ENCODE measurements at places on chromosomes 7 and 10.
A peak's percentile ranks its signal among the peaks of the same experiment; 100 is the strongest.

DNA sequence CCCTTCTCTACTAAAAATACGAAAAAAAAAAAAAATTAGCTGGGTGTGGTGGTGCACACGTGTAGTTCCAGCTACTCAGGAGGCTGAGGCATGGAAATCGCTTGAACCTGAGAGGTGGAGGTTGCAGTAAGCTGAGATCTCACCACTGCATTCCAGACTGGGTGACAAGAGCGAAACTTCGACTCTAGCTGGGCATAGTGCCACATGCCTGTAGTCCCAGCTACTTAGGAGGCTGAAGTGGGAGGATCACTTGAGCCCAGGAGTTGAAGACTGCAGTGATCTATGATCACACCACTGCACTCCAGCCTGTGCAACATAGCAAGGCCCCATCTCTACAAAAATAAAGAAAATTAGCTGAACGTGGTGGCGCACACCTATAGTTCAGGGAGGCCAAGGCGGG, 1.2 kb upstream of the SPACDR start:
- no peak for DNase-seq

DNA sequence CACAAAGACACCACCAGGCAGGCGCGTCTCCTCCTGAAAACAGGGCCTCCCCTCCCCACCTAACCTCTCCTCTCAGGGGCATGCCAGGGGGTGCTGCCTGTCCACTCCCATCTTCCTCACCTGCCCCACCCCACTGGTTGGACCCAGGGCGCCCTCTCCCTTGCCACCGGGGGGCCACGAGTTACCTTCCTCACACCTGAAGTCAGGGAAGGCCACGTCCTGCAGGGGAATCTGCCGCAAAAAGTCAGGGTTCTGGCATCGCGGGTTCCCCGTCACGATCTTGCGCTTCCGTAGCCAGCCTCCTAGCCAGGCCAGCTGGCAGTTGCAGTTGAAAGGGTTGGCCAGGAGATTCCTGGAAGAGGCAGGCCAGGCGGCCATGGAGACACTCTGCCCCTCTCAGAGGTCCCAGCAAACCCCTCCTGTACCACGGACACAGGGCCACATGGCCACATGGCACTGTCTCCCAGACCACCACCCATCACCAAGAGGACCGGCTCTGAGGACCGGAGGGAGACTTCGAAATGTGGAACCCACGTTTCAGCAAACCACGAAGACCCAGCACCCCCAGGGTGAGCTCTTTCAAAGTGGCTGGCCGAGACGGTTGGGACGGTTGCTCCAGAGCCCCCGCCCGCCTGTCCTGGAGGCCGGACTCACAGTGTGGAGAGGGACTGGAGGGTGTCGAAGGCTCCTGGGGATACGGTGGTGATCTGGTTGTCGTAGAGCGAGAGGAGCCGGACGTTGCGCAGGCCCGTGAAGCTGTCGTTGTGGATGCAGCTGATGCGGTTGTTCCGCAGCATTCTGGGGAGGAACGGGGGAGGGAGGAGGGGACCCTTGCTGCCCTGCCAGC, 142.8 kb downstream of the SLIT1 start:
- DNase-seq, result no peak

- no peak for DNase-seq
Observed at GRCh38 chr7:122311050-122311700, 6.6 kb upstream of the FEZF1 start.

GRCh38 chr7:98423043-98423442, 22.2 kb upstream of the BAIAP2L1 start:
- no peak for DNase-seq

- no peak for DNase-seq
Observed at GRCh38 chr7:11702938-11703337, 129.1 kb downstream of the THSD7A start.

DNA sequence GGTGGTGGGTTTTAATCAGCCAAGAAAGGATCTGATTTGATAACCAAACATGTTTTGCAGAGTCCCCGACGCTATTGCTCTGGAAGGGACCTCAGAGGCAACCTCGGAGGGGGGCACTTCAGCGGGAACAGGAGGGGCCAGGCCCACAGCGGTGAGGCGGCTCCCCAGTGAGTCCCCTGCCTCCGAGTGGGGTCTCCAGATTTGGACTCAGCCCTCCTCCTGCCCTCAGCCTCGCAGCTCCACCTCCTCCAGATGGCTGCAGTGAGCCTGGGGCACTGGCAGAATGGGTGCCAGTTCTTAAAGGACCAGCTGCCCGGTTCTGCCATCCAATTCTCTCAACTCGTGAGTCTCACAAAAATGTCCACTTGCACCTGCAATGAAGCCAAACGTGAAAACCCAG, 61.0 kb upstream of the NANOS1 start:
- no peak for DNase-seq

GRCh38 chr10:131892806-131893675, 7.8 kb upstream of the PPP2R2D start:
- DNase-seq, result no peak

GRCh38 chr10:43128958-43129706, 9.1 kb upstream of the CSGALNACT2 start:
- DNase-seq, result peak; percentile 51

GRCh38 chr10:14527134-14527844, 196.6 kb upstream of the FRMD4A start:
- DNase-seq, result no peak

DNA sequence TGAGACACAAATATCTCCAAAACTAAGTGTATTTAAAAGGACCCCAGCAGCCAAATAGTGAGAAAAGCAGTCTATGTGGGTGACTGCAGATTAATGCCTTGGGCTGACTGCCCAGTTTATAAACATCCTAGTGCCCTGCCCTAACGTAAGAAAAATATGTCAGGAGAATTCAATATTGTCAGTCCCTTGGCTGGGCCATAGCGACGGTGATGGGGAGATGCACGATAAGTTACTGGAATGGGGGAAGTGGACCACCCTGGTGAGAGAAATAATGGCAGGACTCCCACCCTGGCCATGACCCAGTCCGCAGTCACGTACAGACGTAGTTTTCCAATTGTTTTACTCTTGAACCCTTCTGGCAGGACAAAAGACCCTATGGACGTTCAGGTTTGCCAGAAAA, 48.0 kb downstream of the JCAD start:
- DNase-seq, result no peak

DNA sequence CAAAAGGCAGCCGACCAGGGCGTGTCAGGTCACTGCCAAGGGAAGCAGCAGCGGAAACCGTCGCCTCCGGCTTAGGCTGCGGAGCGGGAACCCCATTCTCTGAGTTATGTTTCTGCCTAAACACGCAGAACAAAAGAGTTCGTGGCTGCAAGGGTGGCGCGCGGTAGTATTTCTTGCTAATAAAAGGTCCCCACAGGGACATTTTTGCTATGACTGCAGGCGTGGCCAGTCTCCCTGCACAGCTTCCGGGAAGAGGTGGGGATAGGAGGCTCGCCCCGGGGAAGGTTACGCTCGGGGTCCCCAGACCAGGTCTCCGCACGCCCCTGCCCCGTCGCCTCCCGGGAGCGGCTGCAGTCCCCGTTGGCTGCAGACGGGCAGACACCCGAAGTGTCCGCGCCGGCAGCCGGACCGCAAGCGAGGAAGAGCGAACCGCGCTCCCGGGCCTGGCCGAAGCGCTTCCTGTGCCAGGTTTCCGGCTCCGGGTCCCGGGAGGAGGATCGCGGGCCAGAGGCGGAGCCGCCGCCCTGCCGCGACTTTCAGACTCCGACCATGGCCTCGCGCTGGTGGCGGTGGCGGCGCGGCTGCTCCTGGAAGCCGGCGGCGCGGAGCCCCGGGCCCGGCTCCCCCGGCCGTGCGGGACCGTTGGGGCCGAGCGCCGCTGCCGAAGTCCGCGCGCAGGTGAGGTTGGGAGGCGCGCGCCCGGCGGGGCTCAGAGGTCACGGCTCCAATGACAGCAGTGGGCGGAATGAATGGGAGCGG, at the start of gene PDSS1:
PDSS1 (plus strand) TSS at position 539 of the 759 bp plus-strand sequence; CDS start at position 550, 11 bp downstream.
- DNase-seq, result peak; percentile 91

DNA sequence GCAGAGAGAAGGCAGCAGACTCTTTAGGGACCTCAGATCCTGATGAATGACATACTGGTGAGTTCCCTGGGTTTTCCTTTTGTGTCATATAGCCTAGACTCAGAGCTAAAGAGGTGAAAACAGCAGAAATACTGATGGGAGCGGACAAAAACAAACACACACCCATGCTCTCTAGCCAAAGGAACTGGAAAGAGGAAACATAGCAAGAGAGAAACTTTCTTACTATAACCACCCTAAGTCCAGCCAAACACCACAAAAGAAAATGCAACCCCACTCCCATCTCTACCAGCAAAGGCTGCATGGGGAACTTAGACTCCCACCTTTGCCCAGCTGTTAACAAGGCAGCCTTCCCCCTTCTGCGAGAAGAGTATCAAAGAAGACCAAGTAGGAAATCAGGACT, 16.3 kb downstream of the GSAP start:
- DNase-seq, result no peak

DNA sequence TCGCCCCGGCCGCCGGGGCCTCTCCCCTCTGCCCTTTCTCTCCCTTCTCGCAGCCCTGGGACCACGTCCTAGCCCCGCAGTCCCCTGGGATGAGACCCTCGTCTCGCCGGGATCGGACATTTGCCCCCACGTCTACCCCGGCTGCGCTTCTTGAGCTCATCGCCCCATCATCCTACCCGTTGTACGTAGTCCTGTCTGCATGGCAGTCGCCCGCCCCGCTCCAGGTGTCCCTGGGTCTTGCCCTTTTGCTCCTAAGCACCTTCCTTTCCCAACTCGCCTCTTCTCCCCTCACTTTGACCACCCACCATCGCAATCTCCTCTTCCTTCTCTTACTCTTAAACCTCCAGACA, 582 bp downstream of the TPST1 start:
- DNase-seq, result no peak

DNA sequence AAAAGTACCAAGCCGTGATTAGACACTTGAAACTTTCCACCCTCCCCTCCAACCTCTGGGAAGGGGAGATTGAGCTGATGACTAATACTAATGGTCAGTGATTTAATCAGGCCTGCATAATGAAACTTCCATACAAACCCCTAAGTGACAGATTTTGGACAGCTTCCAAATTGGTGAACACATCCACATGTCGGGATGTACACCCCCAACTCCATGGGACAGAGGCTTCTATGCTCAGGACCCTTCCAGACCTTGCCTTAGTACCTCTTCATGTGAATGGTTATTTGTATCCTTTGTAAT, 4.8 kb downstream of the NUB1 start:
- no peak for DNase-seq

DNA sequence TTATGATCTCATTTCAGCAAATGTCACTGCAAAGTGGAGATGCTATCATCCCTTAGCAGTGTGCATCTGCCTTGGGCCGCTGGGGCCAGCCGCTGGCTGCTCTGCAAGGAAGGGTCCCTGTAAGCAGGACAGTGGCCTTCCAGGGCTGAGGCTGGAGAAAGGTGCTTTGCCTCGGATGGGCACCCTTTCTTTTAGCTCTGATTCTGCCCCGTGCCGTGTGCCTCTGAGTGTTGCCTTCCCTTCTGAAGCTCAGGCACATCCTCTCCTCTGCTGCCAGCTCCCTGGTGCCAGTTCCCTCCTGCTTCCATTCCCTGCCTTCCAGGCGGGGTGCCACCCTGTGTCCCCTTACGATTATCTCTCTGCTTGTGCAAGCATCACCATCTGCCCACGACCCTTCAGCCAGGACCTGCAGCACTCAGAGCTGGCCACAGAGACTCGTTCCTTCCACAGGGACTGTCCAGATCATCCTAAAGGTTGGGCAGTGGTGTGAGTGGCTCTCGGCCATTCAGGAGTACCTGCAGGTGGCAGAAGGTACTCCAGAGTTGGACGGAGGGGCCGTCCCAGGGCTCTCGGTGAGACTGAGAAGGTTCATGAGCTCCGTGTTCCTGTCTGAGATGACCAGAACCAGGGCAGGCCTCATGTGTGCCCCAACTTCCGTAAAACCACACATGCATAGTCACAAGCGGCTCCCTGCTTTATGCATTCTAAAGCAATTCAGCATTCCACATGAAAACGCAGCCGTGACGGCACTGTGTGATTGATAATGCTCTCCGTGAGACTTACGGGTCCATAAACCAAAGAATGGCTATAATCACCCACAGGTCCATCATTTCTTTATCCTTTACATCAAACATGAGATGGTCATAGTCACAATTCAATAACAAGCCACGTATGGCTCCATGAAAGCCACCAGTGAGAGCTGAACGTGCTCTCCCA, 371.4 kb downstream of the DNAJB6 start:
- no peak for DNase-seq

DNA sequence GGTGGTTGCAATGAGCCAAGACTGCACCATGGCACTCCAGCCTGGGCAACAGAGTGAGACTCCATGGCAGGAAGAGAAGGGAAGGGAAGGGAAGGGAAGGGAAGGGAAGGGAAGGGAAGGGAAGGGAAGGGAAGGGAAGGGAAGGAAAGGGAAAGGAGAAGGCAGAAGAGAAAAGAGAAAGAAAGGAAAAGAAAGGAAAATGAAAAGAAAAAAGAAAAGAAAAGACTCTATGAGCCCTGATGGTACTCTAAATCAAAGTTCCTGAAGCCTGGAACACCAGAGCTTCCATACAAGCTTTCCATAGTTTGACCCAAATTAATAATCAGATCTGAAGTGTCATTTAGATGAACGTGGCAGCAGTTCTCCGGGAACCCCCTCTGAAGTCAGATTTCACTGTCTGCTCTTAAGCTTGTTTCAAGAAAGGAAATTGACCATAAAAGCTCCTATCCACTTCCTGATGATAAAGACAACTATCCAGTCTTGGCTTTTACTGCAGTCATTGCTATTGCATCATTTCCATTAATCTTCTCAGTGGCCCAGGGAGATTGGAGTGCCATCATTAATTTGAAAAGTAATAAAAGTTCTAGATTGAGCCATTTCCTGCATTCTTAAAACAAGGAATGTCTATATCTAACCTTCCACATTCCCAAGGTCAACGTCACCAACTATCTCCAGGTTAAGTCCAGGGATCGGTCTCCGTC, 44.2 kb upstream of the FRMD4A start:
- no peak for DNase-seq

- DNase-seq, result peak; percentile 29
Observed at GRCh38 chr10:43197834-43198681, 59.8 kb downstream of the CSGALNACT2 start.

- no peak for DNase-seq
Observed at GRCh38 chr10:1123972-1124371, 67.8 kb downstream of the WDR37 start.

GRCh38 chr7:82012453-82012852, 242.6 kb upstream of the HGF start:
- DNase-seq, result peak; percentile 2

GRCh38 chr7:44995555-44996493, 4.2 kb upstream of the CCM2 start:
- DNase-seq, result no peak

DNA sequence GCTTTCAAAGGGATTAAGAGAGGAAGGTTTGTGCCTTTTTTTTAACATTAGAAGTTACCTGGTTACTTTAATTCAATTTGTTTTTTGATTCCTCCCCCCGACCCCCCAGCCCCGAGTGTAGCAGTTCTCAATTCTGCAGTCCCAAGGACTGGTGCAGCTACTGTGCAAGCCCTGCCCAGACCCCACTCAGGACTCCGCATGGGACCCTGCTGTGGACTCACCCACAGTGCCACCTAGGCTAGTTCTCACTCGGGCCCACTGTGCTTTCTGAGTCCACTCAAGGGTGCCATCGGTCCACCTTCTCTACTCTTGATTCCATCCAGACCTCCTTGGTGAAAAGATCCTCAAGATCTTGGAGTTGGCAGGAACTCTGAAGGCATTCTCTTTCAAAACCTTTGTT, 77.4 kb downstream of the VOPP1 start:
- no peak for DNase-seq

- peak; percentile 14 for DNase-seq
Observed at GRCh38 chr10:79380946-79381721, 33.9 kb downstream of the PPIF start.
